ENCODE measurements at places on chromosomes 3 and 15. TPM values are rescaled to one million over a fixed set of nuclear protein-coding genes. Genes with fewer than 3 reads are reported as not detected.

The FBN1 gene
- 46.9 TPM for total RNA-seq

The LTF gene
- 14.3 TPM for total RNA-seq

The GP9 gene
- 1.2 TPM for total RNA-seq

GRCh38 chr15:70765504-70766281, 2.3 kb upstream of the UACA start:
- H3K27ac ChIP-seq: no peak overlapping the region
- peaks cover 12% of the 10 kb centered on the region for H3K4me1 ChIP-seq
- peaks cover 4% of the 10 kb centered on the region for H3K27me3 ChIP-seq
- no peak for DNase-seq
- no peak overlapping the region for H3K4me3 ChIP-seq

- H3K27ac ChIP-seq: no peak overlapping the region
- no peak overlapping the region for H3K4me3 ChIP-seq
- peaks cover 6% of the 10 kb centered on the region for H3K4me1 ChIP-seq
- no peak for DNase-seq
- H3K36me3 ChIP-seq: no peaks in the 10 kb centered on the region
Observed at GRCh38 chr3:190545191-190545590, 31.3 kb downstream of the IL1RAP start.

DNA sequence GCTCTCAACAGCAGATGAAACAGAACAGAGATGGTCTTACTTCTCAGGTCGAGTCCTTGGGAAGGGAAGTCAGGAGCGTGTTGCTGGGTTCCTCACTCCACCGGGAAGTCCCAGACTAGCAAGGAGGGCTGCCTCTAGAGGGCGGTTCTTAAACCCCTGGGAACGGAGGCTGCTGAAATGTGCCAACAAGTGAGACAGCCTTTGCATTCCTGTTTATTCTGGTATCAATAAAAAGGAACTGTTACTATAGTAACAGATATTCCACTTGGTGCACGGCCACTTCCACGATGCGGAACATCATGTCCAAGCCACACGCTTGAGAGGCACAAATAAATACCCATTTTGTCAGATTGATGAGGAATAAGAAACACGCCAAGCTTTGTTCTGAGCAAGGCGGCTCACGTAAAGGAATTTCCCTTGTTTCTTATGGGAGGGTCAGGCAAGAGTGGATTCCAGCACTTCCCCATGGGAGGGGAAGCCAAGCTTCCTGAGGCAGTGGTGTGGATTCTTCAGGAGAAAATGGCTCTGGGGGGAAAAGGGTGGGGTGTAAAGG, at the start of gene FAM107A:
FAM107A (minus strand) TSS at position 123 of the 553 bp plus-strand sequence. CDS start 7,531 bp downstream, outside the sequence.
- H3K4me1 ChIP-seq: peaks cover 9% of the 10 kb centered on the region
- peak within 1 kb of the TSS; percentile 45 for H3K4me3 ChIP-seq
- no peak for DNase-seq

GRCh38 chr15:61685971-61686370, 374.3 kb downstream of the VPS13C start:
- no peak overlapping the region for H3K4me3 ChIP-seq
- no peak overlapping the region for H3K27ac ChIP-seq
- H3K36me3 ChIP-seq: no peaks in the 10 kb centered on the region
- no peak for DNase-seq

Data from upper lobe of right lung (tissue), 1 donor.